Non-pigmented ciliary epithelial cell (primary cell): ENCODE measurements at places on chromosomes 11 and 22.
A peak's percentile ranks its signal among the peaks of the same experiment; 100 is the strongest.

- DNase-seq = no peak
Measured at GRCh38 chr11:72012091-72012630, 13.5 kb downstream of the IL18BP start.

DNA sequence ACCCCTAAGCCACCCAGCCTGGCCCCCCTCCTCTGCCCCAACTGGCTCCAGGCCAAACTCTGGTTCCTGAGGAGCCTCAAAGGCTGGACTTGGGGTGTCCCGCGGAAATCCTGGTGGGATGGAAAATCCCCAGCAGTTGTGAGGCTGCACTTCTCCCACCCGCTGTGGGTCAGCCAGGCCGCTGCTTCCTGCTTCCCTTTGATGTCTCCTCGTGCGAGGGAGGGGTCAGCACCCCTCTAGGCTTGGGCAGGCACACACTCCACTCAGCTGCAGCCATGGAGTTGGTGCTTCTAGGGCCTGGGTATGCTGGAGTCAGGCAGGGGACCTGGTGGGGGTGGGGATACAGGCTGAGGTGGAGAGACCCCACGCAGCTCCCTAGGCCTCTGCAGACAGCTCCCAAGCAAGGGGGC is 12.0 kb downstream of the KCNQ1OT1 start:
- no peak for DNase-seq

DNA sequence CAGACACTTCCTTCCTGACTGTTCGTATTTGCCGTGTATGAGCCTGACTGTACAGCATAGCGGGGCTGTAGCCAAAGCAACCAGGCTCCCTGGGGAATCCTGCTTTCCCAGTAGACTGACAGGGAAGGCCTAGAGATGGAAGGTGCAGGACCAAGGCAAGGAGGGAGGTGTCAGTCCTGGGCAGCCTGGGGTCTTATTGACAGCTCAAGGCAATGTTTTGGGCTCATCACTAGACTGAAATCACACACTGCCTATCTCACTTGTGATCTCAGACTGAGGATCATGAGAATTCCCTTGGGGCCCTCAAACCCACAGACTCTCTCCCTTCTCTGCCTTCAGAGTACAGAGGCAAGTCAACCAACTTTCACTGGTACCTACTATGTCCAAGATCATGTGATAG is 346.8 kb upstream of the NARS2 start:
- no peak for DNase-seq

- DNase-seq = no peak
Measured at GRCh38 chr11:70135625-70136059, 57.5 kb downstream of the ANO1 start.

DNA sequence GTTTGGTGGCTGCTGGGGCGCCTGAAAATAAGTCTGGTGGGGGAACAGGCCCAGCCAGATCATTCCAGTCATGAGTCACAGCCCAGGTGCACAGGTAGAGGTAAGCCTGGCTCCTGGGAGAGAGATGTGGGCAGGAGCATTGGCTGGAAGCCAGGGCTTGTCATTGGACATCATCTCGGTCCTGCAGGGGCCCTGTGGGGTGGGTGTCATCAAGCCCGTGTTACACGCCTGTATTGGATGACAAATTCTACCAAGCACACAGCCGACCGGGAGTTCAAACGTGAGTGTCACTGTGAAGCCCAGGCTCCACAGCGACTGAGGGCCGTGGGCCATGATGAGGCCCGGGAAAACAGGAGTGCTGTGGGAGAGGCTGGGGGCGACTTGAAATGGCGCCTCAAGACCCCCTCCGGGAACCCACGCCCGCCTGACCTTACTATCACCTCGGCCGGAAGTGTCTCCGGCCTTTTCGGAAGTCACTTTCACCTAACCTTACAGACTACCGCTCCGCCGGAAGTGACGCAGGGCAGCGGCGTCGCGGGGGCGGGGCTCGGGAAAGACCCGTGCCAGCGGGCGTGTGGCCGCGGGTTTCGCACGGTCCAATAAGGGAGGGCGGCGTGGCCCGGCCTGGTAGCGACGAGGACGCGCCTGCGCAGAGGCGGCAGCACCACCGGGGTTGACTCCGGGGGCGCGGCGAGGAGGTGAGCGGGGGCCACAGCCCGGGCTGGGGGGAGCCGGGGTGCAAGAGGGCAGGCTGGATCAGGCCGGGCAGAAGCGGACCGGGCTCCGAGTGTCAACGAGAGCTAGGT is at the start of gene FKBP2:
FKBP2 (plus strand) TSS at position 661 of the 806 bp plus-strand sequence. CDS start 1,293 bp downstream, outside the sequence.
- DNase-seq = peak; percentile 63

DNA sequence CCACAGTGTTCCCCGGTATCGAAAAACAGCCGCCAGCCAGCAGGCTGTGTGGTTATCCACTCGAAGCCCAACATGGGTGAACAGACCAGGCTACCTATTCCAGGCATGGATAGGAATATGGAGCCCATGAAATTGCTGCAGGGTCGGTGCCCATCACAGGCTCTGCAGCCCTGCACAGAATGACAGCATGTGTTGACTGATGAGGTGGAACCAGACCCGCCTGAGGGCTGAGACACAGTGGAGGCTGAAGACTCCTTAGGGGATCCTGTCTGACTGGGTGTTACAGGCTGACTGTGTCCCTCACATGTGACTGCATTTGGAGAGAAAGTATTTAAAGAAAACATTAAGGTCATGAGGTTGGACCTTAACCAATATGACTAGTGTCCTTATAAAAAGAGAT is 6.2 kb upstream of the YPEL1 start:
- no peak for DNase-seq

DNA sequence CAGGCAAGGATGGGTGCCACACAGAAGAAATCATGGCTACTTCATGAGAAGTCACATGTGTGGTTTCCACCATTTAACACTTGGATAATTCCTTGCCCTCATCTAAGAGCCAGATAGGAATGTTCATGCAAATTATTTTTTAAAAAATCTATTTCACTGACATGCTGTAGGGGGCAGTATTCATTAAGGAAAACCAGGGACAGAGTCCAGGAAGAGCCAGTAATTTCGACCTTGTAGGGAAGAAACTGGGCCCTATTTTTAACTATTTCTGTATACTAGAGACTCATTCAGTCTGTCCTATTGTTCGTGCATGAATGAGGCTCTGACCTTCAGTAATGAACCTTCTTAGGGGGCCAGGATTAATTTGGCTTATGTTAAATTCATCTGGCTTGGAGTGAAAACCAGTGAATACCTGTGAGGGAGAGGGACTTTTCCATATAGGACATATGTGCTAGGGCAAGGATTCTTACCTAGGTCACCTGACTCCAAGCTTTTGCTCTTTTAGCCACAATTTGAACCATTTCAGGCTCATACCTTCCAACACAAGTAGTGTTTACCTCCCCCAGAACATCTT is 192.7 kb downstream of the NAV2 start:
- no peak for DNase-seq

GRCh38 chr22:33315954-33316353 is 257.8 kb upstream of the SYN3 start:
- no peak for DNase-seq

- no peak for DNase-seq
Measured at GRCh38 chr11:24709928-24710565, 213.2 kb downstream of the LUZP2 start.

- DNase-seq = peak; percentile 15
Measured at GRCh38 chr11:57598831-57599155, 1.3 kb downstream of the SERPING1 start.

DNA sequence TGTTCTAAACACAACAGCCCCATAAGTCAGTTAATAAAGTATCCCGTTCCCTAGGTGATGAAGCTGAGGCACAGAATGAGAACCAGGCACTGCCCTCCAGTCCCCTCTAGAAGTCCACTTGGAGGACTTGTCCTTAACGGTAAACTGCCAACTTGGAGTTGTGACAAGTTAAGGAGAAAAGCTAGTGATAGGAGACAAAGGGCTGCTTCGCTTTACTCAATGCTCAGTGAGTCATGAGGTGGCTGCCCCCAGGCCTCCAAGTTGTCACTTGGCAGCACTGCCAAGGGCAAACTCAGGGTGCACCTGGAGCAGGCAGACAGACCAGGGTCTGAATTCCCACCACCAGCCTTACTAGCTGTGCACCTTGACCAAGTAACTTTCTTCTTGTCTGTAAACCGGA is 13.5 kb downstream of the SLC43A1 start:
- DNase-seq = no peak
